ENCODE measurements at places on chromosomes 3 and 15. TPM values are rescaled to one million over a fixed set of nuclear protein-coding genes. Genes with fewer than 3 reads are reported as not detected.

Gene DZIP1L
- 10.4 TPM for total RNA-seq

Gene TIPIN
- 28.9 TPM for total RNA-seq

Gene LRRC2
- total RNA-seq: not detected

Gene ZMAT3
- total RNA-seq: 8.6 TPM

Gene LDHAL6B
- not detected for total RNA-seq

Gene IQCB1
- 53.7 TPM for total RNA-seq

GRCh38 chr15:68328443-68328842 is 50.9 kb downstream of the FEM1B start:
- H3K4me1 ChIP-seq: peaks cover 39% of the 10 kb centered on the region
- H3K36me3 ChIP-seq: no peaks in the 10 kb centered on the region
- DNase-seq: no peak
- H3K27me3 ChIP-seq: no peaks in the 10 kb centered on the region
- H3K27ac ChIP-seq: no peak overlapping the region

DNA sequence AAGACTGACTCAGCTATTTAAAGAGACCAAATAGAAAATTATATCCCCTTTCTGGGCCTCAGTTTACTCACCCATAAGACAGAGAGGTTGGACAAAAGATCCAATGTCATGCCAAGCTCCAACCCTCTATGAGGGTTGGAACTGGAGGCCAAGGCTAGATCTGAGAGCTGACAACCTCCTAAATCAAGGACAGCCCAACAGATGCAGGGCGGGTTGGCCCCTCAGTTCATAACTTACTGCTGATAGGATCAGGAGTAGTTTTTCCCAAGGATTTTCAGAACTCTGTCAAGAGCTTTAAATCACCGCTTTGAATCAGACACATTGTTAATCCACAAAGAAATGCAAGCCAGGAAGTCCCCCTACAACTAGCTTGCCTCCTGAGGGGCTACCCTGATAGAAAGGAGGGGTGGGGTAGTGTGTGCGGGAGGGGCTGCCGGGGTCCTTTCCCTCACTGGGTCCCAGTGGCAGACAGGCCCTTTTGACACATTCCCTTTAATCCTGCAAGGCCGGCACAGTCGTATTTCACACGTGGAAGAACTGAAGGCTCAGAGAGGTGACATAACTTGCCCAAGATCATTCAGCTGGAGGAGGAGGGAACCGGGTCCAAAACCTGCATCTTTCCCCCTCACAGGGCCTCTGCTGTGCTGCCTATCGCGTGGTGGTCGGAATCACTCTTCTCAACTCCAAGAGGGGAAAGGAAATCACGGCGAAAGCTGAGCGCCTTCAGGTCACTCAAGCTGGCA is 21.4 kb downstream of the BMF start:
- peaks cover 48% of the 10 kb centered on the region for H3K27me3 ChIP-seq
- no peaks in the 10 kb centered on the region for H3K36me3 ChIP-seq
- no peak overlapping the region for H3K27ac ChIP-seq
- no peak overlapping the region for H3K4me3 ChIP-seq

DNA sequence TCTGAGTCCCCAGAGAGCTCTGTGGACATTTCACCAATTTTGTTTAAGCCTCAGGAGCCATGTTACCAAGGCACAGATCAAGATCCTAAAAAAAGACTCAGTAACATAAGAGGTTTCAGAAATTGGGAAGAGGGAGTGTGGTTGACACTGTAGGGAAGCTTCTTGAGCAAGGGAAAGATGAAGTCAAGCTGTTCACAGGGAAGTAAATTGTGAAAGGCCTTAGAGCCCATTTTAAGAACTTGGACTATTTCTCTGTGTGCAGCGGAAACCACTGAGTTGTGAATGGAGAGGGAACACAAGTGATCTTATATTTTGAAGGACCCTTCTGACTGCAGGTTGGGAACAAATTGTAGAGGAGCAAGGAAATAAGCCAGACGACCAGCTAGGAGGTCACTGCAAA is 18.7 kb downstream of the BCL2A1 start:
- no peak overlapping the region for H3K4me3 ChIP-seq
- no peaks in the 10 kb centered on the region for H3K4me1 ChIP-seq

- DNase-seq: no peak
- no peaks in the 10 kb centered on the region for H3K36me3 ChIP-seq
- H3K4me3 ChIP-seq: no peak overlapping the region
- no peaks in the 10 kb centered on the region for H3K27me3 ChIP-seq
- no peak overlapping the region for H3K27ac ChIP-seq
These were observed 26.7 kb downstream of the SLC12A8 start for GRCh38 chr3:125185805-125186204.

- no peak overlapping the region for H3K4me3 ChIP-seq
- no peaks in the 10 kb centered on the region for H3K27me3 ChIP-seq
- no peak overlapping the region for H3K27ac ChIP-seq
- no peaks in the 10 kb centered on the region for H3K36me3 ChIP-seq
These were observed 245.6 kb downstream of the SATB1 start for GRCh38 chr3:18179521-18179920.

DNA sequence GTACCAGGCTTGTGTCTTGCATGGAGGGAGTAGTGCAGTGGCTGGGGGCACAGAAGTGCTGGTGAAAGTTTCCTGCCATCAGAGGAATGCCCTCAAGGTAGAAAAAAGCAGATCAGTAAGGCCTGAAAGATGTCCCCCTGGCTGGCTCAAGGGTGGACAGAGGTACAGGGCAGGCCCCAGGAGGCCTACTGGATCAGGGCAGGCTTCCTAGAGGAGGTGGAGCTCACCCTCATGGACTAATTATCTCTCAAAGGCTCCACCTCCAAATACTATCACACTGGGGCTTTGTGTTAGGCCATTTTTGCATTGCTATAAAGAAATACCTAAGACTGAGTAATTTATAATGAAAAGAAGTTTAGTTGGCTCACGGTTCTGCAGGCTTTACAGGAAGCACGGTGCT is 7.8 kb downstream of the SPSB4 start:
- peaks cover 12% of the 10 kb centered on the region for H3K4me1 ChIP-seq
- no peaks in the 10 kb centered on the region for H3K36me3 ChIP-seq
- H3K27me3 ChIP-seq: peaks cover 19% of the 10 kb centered on the region
- DNase-seq: no peak

- H3K27me3 ChIP-seq: no peaks in the 10 kb centered on the region
- H3K36me3 ChIP-seq: no peaks in the 10 kb centered on the region
- H3K4me3 ChIP-seq: no peak overlapping the region
These were observed 48.2 kb upstream of the TEX264 start for GRCh38 chr3:51622868-51623267.

DNA sequence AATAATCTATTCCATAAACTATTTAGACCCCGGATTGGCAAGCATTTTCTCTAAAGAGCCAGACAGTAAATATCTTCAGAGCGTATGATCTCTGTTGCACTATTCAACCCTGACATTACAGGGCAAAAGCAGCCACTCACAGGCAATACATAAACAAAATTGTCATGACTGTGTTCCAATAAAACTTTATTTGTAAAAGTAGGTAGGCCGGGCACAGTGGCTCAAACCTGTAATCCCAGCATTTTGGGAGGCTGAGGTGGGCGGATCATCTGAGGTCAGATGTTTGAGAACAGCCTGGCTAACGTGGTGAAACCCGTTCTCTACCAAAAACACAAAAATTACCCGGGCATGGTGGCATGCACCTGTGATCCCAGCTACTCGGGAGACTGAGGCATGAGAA is 66.5 kb downstream of the ADAMTS9 start:
- H3K4me1 ChIP-seq: peaks cover 22% of the 10 kb centered on the region
- H3K27me3 ChIP-seq: no peaks in the 10 kb centered on the region
- H3K27ac ChIP-seq: no peak overlapping the region
- no peak overlapping the region for H3K4me3 ChIP-seq
- H3K36me3 ChIP-seq: peaks cover 4% of the 10 kb centered on the region

DNA sequence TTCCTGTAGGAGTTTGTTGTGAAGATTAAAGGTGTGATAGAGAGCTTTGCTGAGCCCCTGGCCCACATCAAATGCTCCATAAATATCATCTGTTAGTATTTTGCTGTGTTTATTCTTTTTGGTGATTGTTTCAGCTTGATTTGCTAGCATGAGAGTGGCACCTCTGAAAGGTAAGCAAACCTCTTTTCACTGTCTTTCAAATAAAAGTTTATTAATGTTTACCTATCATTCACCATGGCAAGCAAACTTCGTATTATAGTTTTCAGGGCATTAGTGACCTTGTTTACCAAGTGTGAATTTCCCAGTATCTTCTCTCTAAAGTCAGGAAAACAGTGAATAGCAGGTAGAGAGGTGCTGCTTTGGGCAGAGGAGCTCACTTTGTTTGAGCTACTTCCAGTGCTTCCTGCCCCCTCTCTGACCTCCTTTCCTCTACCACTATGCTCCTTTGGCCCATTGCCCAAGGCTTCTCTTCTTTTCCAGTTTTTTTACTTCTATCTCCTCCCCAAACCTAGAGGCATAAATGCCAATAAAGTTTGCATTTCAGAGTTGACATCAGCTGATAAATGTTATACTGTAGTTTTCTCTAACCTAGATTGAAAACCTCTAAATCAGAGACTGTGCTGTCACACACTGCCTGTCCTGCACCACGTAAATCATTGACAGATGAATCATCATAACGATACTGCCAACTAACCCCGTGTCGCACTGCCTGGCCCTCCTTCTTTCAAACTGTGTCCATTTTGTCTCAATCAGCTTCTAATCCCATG is 569.0 kb downstream of the TUSC7 start:
- H3K4me3 ChIP-seq: no peak overlapping the region
- H3K4me1 ChIP-seq: peaks cover 11% of the 10 kb centered on the region
- H3K27ac ChIP-seq: no peak overlapping the region
- DNase-seq: no peak
- H3K27me3 ChIP-seq: no peaks in the 10 kb centered on the region

DNA sequence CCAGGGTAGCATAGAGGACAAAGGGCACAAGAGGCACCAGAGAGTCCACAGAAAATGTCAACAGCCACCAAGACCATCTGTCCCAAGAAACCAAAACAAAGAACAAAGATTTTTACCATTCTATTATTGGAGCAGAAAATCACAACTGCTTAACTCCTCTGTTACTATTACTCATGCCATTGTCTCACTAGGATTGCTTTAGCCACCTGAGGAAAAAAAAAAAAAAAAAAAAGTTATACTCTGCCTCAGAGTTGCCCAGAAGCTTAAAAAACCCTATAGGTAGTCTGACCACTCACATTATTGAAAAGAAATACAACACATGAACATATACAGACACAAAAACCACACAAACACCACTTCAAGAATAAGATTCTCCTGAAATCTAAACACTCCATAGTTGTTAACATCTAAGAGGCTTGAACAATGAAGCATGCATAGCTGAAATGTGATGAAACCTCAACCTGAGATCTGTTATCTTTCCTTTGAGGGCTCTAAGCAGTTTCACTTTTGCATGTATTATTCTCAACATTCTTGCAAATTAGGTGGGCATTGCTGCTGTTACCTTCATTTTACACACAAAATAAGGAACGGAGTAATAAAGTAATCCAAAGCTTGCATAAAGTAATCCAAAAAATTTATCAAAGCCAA is 85.4 kb downstream of the IGSF11 start:
- no peak for DNase-seq
- H3K4me3 ChIP-seq: no peak overlapping the region
- H3K27ac ChIP-seq: no peak overlapping the region
- H3K36me3 ChIP-seq: no peaks in the 10 kb centered on the region
- H3K27me3 ChIP-seq: no peaks in the 10 kb centered on the region

DNA sequence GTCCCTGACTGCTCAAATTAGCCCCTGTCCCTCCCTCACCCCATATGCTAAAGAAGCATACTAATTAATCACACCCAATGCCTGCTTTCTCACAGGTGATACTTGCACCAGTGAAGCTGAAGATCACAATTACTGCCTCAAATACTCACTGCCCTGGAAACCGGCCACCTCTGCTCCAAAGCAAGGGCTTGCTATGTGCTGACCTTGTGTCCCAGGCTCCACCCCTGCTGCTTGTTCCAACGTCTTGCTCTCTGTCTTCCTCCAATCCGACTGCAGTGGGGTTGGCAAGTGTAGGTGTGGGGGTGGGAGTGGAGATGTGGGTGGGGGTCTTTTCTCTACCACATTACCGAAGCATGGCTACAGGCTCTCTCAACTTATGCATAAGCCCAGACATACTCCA is 55.7 kb upstream of the PSMD6 start:
- no peaks in the 10 kb centered on the region for H3K36me3 ChIP-seq
- DNase-seq: no peak
- no peak overlapping the region for H3K27ac ChIP-seq
- H3K4me3 ChIP-seq: no peak overlapping the region
- H3K4me1 ChIP-seq: no peaks in the 10 kb centered on the region

DNA sequence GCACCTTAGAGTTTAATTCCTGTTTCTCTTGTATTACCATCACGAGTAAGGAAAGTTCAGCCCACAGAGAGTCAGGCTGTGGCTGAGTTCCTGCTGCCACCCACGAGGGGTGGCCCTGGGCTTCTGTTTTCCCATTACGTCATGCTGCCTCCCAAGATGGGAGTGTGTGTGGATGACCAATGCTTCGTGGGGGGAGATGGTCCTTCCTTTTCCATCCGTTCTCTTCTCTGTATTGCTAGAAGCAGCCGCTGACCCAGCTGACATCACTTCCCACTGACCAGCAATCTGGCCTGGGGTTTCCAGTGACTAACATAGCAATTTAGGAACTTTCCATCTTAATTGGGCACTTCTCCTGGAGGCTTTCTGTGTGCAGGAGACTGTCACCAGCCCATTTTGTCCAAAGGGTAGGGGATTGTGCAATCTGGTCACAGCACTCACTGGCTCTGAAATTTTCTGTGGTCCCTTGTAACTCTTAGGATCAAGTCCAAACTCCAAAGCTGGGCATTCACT is 9.3 kb downstream of the IRAK2 start:
- no peak overlapping the region for H3K4me3 ChIP-seq
- H3K36me3 ChIP-seq: no peaks in the 10 kb centered on the region
- no peak overlapping the region for H3K27ac ChIP-seq

GRCh38 chr15:90190606-90191343 is 10.4 kb upstream of the SEMA4B start:
- H3K36me3 ChIP-seq: no peaks in the 10 kb centered on the region
- no peak overlapping the region for H3K4me3 ChIP-seq
- H3K4me1 ChIP-seq: peaks cover 9% of the 10 kb centered on the region
- no peak overlapping the region for H3K27ac ChIP-seq

DNA sequence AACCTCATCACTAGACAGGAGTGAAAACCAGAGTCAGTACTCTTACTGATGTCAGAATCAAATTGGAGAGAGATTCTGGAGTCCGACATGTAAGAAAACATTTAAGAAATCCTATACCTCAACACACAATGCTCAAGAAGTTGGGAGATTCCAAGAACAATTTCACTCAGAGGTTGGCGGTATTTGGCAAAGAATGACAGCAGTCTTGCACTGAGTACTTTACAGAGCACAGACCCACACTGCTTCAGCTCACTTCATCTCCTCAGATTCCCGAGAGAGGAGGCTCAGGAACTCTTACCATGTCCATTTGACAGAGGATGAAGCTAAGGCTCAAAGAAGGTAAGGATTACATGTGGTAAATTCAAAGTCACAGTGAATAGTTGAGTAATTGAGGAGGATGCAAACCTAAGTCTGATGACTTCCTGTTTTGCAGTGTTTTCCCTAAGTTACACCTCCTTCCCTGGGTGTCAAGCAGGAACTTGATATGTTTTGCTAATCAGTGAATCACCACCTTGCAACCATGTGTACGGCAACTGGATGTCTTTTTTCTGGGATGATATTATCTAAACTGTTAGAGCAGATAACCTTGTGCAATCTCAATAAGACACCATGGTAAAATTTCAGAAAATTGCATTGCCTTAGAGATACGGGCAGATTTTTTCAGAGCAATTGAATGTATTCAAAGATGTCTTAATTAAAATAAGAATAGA is 61.3 kb upstream of the MME start:
- no peaks in the 10 kb centered on the region for H3K36me3 ChIP-seq
- peaks cover 9% of the 10 kb centered on the region for H3K4me1 ChIP-seq
- H3K27me3 ChIP-seq: no peaks in the 10 kb centered on the region
- DNase-seq: no peak
